ENCODE measurements at places on chromosomes 2 and 18.
A peak's percentile ranks its signal among the peaks of the same experiment; 100 is the strongest.

- DNase-seq: no peak
Observed at GRCh38 chr2:85435981-85436835, 17.7 kb downstream of the SH2D6 start.

GRCh38 chr2:73111073-73112025, 1.4 kb downstream of the RAB11FIP5 start:
- DNase-seq: peak; percentile 30

DNA sequence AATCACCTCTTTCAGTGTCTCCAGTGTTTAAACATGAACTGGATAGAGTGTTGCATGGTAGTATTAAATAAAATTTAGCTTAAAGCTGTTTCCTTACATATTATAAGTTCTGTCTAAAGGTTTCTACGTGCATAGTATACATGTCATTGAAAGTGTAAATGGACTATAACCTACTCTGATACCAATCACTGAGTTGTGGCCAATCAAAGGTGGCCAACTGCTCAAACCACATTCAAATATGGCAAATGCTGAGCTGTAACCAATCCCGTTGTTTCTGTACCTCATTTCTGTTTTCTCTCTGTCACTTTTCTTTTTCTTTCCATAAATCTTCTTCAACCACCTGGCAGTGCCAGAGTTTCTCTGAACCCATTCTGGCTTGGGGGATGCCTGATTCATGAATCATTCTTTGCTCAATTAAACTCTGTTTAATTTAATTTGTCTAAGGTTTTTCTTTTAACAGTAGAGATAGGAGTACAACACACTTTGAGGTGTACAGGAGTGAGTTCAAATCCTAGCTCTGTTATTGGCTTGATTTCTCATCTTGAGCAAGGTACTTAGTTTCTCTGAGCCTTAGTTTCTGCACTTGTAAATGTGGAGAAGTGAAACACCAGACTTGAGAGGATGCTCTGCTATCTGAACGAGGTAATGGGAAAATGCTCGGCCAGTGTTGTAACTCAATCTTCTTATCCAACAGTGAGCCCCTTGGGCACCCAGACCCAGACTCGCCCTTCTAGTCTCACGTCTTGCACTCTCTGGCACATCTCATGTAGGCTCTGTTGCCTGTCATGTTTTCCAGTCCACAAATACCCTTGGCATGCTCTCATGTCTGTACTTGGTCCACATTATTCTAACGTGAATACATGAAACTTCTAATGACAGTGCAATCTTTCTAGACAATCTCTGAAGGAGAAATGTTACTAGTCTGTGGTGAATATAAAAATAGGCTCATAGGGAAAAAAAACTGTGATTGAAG, 228.0 kb downstream of the PIK3C3 start:
- no peak for DNase-seq

DNA sequence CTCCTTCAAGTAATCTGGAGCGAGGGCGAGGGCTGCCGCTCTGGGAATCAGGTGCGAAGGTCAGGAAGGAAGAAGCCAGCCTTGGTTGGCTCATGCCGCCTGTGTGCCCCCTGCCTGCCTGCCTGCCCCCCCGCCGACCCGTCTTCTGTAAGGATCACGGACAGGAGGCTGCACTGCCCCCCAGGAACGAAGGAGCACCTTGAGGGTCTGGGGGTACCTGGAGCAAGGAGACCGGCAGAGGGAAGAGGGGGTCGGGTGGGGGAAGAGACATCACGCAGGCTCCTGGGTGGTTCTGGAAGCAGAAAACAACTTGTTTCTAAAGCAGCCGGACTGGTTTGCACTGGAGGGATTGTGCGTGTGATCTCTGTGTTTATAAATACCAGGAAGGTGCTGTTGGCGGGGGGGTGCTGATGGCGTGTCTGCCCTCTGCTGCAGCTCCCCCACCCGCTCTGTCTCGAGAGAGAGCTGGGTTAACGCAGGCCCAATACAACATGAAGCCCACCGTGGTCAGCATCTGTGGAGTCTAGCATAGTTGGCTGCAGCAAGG, 1.7 kb downstream of the FOSL2 start:
- DNase-seq: peak; percentile 46

DNA sequence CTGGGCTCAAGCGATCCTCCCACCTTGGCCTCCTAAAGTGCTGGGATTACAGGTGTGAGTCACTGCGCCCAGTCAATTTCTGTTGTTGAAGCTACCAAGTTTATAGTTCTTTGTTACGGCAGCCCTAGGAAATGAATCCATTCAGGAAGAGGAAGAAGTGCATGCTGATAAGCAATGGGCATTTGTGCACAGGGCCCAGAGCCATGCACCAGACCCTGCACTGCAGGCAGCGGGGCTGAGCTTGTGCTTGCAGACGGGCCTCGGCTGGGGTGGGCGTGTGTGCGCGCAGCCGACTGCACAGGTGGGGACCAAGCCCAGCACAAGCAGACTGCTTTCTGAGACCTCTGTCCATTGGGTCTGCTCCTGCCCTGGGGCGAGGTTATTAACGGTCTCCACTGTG, 144.6 kb downstream of the CABLES1 start:
- DNase-seq: no peak

DNA sequence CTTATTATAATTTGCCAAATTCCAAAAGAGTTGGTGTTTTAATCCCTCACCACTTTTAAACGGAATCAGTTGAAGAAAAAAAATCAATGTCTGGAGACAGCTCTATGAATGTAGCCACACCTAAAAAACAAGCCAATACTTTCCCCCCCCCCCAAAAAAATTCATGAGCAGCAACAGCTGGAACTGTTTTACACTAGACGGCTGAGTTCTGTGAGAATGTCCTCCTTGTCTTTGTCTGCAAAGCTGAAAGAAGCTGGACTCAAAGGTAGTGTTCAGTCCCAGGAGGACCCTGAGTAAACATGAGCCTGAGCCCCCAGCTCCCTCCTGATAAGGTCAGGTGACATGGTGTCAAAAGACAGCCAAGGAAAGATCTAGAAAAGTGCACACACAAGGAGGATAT, 68.2 kb downstream of the ZNF521 start:
- DNase-seq: no peak

GRCh38 chr18:46040033-46040746, 31.9 kb downstream of the PSTPIP2 start:
- no peak for DNase-seq

DNA sequence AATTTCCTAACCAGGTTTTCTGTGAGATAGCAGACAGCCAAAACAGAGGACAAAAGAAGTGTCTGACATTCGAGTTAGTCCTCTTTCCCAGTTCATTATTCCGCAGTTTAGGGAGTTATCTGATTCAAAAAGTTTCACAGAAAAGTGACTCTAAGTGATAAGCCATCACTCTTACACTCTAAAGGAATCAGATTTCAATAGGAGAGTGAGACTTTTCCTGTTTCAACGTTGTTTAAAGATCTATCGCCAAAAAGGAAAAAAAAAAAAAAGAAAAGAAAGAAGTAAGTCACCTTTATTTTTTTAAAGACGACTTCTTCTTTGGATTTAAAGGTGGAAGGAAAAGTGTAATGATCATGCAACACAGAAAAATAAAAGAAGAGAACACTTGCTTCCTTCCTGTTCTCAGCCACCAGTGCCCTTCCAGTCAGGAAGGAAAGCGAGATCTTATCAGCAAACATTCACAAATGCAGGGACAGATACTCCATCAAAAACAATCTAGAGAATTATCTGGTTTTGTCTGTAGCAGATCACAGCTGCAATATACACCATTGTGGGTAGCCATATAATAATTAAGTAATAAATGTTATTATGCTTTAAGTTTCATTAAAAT, 49.8 kb downstream of the TFPI start:
- DNase-seq: no peak

- DNase-seq: no peak
Observed at GRCh38 chr2:30233271-30234009, 2.1 kb downstream of the LBH start.

DNA sequence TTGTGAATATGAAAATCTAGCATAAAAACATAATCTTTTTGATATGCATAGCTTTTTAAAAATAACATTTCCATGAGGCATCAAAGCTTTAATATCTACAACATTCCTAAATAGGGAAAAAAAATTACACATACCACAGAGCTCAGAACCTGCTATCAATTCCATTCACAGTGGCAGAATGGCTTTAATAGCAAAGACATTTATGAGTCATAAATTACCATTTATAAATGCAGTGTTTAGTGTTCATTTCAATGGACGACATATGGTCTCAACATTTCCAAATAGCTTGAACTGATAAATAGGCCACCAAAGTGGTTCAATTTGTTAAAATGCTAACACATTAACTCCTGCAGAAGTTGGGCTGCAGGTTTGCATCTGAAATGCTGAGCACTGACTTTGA, 600.6 kb upstream of the SETBP1 start:
- no peak for DNase-seq

- DNase-seq: no peak
Observed at GRCh38 chr2:47601568-47601967, 181.4 kb upstream of the MSH6 start.

- DNase-seq: peak; percentile 45
Observed at GRCh38 chr2:130823886-130824491, 12.7 kb upstream of the ARHGEF4 start.

DNA sequence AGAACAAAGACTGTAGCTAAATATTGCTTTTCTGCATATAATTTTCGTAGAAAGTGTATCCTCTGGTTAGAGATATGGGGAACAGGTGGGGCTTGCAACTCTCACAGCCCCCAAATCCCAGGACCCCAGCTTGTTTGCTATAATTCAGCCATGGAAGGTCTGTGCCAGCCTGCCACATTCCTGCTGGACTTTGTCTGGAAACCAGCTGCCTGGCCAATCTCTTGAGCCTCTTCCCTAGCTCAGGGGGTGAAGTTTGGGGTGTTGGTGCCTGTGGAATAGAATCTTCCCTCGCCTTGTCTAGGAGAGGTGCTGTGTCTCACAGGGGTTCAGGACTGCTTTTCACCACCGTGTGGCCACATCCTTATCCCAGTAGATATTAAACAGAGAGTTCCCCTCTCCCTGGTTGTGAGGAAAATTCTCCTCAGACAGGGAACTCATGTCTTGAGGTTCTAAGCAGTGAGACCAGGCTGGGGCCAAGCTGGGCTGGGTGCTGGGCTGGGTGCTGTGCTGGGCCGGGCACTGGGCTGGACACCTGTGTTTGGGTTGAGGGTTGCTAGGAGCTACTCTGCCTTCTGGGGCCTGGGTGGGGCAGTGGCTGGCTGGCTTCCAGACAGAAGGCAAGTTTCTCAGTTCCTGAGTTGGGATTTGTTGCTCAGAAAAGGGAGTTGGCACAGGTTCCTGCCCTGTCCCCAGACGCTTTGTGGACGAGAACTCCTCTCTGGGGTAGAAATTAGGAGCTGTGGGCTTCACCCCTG, 12.3 kb downstream of the TOGARAM2 start:
- DNase-seq: no peak

GRCh38 chr2:168030862-168031624, 216.4 kb downstream of the STK39 start:
- no peak for DNase-seq

DNA sequence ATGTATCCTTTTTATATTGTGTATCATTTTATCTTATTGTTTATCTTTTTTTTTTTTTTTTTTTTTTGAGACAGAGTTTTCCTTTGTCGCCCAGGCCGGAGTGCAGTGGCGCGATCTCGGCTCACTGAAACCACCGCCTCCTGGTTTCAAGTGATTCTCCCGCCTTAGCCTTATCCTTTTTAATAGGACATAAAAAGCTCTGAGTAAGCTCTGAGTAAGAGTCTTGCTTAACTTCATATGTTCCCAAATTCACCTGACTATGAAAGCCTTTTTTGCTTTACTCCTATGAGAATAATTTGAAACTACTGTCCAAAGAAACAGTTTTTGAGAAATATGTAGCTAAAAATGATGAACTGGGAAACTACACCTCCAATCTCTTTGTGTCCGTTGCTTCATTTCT, 525.5 kb downstream of the IRS1 start:
- no peak for DNase-seq

DNA sequence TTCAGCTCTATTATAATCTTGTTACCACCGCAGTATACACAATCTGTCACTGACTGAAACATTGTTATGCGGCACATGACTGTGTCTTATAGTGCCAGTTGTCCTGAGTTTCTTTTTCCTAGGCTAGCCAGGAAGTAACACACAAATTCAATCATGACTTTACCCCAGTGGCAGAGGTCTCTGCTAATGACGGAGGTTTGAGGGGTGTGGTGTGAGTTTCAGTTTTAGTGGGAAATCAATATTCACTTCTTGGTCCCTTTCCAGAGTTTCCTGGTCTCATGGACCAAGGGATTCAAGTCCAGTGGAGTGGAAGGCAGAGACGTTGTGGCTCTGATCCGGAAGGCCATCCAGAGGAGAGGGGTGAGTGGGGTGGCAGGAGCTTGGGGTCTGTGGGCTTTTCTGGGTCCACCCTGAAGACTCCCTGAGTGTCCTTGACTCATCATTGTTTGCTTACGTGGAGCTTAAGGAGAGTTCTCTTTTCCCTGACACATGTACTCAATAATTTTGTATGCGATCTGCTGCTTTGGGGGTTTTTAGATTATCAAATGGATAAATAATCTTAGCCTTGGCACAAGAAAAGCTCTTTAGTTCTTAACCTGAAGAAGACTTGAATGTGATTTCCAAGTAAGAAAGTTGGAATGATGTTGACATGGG, 39.2 kb downstream of the HK2 start:
- no peak for DNase-seq

GRCh38 chr2:36360063-36360462, 4.5 kb downstream of the CRIM1 start:
- DNase-seq: no peak

GRCh38 chr2:61853086-61853846, 594 bp downstream of the FAM161A start:
- no peak for DNase-seq

DNA sequence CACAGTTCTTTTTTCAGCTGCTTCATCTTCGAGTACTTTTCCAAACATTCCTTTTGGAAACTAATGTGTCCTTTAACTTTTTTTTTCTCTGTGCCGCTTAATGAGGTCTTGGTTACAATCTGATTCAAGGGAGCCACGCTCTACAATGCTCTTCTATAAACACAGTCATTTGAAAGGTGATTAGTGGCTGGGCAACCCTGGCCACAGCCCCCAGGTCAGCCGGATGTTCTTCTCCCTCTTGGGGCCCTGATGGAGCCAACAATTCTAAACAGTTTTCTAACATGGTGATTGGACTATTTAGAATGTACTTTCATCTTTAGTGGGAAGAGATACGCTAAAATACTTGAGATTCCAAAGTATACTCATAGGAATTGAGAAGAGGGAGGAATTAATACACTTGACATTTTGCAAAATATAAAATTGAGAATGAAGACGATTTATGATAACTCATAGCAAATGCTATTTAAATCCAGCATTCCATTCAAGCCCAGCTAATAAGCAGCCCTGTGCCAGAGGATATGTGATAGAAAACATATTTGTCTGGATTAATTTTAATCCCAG, 83.7 kb upstream of the MBOAT2 start:
- DNase-seq: no peak

- no peak for DNase-seq
Observed at GRCh38 chr2:171394164-171394740, 39.5 kb downstream of the METTL8 start.

GRCh38 chr2:38099099-38100028, 23.4 kb upstream of the CYP1B1 start:
- DNase-seq: no peak
